ENCODE measurements at places on chromosomes 7 and 10.

DNA sequence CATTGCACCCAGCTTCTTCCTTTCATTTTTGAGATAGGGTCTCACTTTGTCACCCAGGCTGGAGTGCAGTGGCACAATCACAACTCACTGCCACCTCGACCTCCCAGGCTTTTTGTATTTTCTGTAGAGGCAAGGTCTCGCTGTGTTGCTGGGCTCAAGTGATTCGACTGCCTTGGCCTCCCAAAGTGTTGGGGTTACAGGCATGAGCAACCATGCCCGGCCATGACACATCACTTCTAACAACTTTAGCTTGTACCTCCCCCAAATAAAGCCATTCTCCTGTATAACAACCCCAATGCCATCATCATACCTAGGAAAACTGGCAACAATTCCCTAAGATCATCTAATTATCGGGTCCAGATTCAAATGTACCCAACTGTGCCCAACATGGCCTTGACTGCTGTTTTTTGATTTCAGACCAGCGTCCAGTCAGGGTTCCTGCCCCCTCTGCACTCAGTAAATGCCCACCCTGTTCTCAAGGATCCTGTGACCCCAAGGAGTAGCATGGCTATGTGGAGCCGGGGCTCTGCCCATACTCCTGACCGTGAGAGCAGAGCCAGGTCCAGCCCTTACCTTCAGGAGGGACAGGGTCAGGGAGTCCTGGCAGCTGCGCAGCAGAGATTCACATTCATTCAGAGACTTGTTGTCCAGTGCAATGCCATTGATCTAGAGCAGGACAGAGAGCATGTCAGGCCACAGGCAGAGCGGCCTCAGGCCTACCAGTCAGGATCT, 102.6 kb downstream of the DLG5 start:
- no peak for DNase-seq

- DNase-seq: no peak
These were observed 206.1 kb downstream of the WDR11 start for GRCh38 chr10:121057269-121057668.

GRCh38 chr10:133422807-133423771, 1.3 kb downstream of the SPRN start:
- no peak for DNase-seq

DNA sequence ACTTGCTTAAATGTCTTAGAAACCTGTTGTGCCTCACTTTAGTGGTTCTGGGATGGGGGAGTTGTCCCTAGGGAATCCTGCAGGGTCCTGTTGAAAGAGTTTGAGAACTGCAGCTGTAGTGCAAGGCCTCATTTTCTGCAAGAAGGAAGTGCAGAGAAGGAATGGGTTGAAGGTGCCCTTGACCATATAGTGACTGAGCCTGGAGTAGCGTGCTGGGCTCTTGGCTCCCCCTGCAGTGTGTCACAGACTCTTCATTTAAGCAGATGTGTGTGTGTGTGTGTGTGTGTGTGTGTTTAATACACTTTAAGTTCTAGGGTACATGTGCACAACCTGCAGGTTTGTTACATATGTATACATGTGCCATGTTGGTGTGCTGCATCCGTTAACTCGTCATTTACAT, 92.2 kb downstream of the GRK5 start:
- no peak for DNase-seq

GRCh38 chr10:29056729-29057128, 232.1 kb upstream of the LYZL1 start:
- no peak for DNase-seq

DNA sequence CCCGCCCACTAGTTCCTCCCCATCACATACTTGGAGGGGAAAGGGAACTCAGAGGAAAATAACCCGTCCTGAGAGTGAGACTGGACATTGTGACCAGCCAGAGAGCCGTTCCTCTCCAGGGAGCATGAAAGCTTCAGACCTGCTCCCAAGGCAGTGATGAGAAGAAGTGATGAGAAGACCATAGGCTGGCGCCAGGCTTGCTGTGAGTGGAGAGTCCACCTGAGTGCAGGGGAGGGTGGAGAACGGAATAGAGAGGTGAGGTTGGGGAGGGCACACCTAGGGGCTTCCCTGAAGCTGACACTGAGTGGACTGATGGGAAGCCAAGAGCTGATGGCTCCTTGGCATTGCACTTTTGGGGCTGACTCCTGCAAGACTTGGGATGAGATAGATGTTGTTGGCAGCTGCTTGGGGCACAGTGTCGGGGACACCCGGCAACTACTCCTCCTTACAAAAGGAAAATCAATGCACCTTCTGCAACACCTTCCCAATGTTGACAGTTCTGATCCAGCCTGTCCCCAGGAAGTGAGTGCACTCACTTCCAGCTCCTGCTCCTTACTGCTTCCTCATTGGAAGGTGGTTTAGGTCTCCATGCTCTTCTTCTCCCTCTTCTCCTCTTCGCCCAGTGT, 79.4 kb downstream of the EMX2 start:
- no peak for DNase-seq

DNA sequence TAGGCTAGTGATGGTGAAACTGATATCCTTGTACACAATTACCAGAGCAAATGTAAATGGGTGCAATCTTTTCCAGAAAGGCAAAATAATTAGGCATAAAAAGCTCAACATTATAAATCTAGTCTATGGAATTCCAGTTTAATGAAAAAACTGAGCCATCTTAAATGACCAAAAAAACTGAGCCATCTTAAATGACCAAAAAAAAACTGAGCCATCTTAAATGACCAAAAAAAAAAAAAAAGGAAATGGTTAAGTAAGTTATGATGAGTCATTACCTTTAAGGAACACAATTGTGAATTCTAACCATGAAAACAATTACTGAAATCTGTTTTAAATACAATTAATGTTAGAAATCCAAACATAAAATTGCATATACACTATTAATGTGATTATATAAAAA, 25.3 kb downstream of the USP6NL start:
- no peak for DNase-seq

GRCh38 chr7:24245362-24245761, 38.6 kb upstream of the NPY start:
- DNase-seq: no peak

Measured in activated T-cell treated with anti-CD3 and anti-CD28 coated beads for 48 hours (primary cell).